Epithelial cell of esophagus (primary cell): ENCODE measurements at places on chromosomes 1 and 21.

GRCh38 chr21:32203877-32204480 is 74.9 kb downstream of the MIS18A start:
- no peak for DNase-seq

GRCh38 chr21:43365611-43366426 is 61.1 kb downstream of the SIK1 start:
- no peak for DNase-seq

- peak; percentile 56 for DNase-seq
Observed at GRCh38 chr1:156480411-156481192, 20.0 kb downstream of the MEF2D start.

- DNase-seq: no peak
Observed at GRCh38 chr21:42543106-42543847, 29.6 kb downstream of the SLC37A1 start.

DNA sequence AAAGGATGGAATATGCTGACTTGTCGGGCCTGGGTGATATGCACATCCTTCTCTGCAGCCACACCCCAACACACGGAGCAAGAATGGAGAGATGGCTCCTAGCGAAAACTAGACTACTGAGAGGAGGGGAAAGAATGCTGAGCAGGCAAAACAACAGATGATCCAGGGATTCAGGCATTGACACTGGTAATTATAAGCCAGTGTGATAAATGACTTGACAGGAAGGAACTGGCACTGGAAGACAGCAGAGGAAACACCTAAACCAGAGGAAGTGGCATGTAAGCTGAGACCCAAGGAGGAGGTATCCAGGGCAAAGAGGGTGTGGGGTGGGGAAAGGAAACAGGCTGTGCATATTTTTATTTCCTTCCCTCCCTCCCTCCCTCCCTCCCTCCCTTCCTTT is 31.7 kb upstream of the KHDRBS1 start:
- DNase-seq: no peak

GRCh38 chr1:192839162-192840066 is 30.6 kb downstream of the RGS2 start:
- DNase-seq: no peak

GRCh38 chr1:67973051-67973450 is 77.4 kb downstream of the DIRAS3 start:
- DNase-seq: no peak

DNA sequence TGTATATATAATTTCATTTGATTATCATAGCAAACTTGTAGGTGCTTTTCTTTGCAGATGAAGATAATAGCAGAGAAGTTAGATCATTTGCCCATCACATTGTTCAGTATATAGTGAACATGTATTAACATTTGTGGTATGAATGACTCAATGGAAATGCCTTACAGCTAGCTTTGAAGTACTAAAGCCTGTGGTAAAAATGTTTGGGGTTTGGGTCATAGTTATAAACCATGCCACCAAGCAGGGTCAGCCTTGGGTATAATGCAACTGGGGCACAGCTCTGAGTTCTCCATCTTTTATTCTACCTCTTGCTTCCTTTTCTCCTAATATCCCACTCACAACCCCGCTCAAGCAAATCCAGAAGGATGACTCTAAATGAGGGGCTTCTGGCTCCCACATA is 141.6 kb downstream of the KCNT2 start:
- peak; percentile 87 for DNase-seq

- DNase-seq: no peak
Observed at GRCh38 chr1:155261493-155261851, 688 bp downstream of the SCAMP3 start.

DNA sequence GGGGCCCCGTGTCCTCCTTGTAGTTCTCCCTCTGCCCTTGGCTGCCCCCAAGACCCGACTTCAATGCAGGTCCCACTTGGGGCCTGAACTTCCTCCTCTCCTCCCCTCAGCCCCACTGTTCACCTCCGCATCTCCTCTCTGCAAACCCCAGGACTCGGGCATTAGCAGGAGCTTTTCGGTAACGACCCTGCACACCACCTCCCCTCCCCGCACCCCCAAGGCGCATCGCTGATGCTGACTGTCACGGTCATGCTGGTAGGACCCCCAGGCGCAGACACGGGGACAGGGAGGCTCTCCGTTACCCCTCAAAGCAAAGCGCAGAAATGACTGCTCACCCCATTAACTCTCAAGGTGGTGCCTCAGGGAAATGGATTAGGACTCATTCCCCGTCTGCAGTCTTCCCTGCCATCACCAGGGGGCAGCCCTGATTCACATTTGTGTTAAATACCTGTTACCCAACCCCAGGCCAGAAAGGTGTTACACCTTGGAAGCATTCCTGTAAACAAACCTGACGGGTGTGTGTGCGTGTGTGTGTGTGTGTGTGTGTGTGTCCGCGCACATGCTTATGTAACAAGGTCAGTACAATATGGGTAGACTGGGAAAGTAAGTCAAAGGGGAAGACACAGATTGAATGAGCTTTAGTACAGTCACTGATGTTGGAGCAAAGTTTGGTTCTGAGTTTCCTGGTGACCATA is 6.4 kb upstream of the GUCA2B start:
- peak; percentile 91 for DNase-seq

DNA sequence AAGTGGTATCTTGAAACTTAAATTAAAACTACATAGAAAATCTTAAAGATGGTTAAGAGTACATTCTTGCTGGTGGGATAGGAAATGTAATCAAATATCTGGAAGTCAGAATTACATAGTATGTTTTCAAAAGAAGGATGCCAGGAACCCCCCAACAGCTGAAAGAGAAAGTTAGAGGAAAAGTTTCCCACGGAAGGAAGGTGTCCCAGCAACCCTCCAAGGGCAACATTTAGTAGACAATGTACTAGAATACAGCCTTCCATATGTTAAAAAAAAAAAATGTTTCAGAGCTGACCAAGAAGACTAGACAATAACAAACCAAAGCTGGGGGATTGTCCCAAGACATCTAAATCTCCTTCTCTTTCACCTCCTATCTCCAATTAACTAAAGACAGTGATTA is 2.2 kb downstream of the DEDD start:
- DNase-seq: no peak

GRCh38 chr21:34986561-34987500 is 62.3 kb downstream of the RUNX1 start:
- DNase-seq: peak; percentile 40

DNA sequence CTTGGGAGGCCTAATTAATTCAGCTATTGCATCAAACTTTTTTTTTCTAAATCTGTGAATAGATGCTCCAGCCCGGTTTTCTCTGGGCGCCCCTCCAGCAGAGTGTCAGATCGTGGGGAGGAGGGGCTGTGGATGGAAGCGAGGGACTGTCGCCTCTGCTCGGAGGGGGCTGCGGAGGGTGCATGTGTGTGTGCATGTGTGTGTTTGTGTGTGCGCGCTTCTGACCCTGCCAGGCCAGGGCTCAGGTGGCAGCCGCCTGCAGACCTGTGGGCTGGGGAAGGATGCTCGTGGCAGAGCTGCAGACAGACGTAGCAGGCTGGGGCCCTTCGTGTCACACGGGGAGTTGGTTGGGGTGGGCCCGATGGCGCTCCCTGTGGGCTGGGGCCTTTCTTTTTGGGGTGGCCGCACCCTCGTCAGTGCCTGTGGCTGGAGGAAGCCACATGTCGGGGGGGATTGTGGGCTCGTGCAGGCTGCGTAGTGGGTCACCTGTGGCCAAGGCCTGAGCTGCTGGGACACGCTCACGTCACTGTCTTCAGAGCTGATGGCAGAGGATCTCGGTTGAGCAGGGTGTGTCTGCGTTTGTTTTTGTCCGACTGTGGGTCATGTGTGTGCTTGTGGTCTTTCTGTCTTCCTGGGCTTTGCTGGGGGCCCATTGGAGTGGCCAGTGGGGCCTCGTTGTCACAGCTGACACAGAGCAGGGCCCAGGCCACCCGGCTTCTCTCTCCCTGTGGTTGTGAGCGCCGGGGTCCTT is 2.8 kb downstream of the SKI start:
- no peak for DNase-seq

GRCh38 chr1:203968761-203969160 is 104.2 kb upstream of the SOX13 start:
- DNase-seq: no peak

DNA sequence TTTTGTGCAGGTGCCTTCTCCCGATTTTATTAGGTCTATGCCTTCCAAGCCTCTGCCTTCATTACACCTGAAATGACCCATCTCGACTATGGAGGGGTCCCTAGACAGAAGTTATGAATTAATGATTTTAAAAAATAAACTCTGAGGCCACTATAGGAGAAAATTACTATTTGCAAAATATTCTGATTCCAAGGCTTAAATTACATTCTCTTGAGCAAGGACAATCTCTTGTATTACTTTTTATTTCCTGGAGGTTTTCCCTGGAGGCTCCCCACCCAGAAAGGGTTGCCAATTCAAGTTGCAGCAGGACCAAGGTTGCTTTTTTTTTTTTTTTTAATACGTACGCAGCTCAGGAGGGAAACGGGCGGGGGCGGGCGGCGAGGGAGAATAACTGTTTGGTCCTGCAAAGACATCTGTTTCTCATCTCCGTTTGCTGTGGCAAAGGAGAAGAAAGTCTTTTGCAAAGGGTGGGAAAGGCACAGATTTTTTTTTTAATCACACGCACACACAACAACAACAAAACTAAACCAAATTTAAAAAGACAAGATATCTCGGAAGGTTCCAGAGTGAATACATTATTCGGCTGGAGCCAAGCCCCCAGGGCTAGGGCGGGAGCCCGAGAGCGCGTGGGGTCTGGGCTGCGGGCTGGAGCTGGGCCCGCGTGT is 618 bp upstream of the SERTAD4 start:
- DNase-seq: peak; percentile 80

DNA sequence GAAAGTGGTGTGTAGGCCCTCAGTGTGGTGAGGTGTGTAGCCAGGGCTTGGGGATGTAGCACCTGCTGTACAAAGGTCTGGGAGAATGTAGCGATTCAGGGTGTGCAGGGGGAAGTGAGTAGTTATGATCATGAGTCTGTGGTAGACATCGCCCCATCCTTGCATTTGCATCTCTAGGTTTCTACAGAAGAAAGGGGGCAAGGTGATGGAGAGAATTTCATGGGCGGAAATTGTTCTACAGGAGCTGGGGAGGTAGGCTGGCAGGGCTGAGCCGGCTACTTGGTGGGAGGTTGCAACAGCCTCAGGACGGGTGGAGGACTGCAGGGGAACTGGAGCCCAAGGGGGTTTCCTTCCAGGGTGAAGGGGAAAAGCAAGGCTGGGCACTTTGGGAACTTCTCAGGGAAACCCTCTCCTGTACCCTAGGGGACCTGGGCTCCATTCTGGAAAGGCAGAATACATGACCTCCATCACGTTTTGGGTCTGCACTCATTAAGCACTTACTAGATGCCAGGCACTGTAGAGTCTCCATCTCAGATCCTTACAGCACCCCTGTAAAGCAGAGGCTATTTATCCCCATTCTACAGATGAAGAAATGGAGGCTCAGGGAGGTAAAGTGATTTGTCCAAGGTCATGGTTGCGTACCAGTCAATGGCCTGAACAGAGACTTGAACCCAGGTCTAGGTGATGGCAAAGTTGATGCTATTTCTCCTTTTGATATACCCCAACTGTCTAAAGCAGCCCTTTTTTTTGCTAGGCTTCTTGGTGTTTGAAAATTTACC is 14.5 kb upstream of the TNFRSF1B start:
- no peak for DNase-seq

GRCh38 chr1:225559902-225560301 is 93.0 kb downstream of the ENAH start:
- DNase-seq: no peak

DNA sequence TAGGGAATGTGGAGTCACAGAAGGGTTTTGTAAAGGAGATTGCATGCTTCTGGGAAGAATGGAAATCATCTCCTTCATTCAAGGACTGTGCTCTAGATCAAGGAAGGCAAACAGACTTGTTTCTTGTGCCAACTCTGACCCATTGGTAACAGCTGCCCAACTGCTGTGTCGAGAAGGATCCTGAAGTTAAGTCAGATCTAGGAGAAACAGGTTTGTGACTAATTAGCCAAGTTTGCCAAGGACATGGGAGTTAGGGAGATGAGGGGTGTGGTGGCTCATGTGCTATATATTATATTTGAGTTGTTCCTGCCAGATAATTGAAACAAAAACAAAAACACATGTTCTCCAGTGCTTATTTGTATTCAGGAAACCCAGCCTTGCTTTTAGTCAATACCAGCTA is 251.2 kb upstream of the USP24 start:
- DNase-seq: peak; percentile 88

DNA sequence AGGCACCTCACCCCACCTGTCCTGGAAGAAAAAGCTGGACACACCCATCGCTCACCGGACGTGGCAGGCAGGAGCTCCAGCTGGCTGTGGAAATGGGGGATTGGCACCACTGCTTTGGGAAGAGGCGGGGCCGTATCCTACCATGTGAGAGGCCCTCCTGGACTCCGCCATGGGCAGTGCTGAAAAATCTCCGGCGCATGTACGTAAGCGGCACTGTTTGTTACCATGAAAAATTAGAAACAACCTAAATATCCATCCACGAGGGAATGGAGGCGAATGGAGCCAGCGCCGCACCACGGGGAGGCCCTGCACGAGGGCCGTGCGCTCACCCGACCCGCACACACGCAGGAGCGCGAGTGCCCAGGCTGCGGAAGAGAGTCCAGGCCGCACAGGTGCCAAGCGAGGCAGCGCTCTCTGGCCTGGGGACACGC is 3.1 kb downstream of the KRTAP10-8 start:
- no peak for DNase-seq

DNA sequence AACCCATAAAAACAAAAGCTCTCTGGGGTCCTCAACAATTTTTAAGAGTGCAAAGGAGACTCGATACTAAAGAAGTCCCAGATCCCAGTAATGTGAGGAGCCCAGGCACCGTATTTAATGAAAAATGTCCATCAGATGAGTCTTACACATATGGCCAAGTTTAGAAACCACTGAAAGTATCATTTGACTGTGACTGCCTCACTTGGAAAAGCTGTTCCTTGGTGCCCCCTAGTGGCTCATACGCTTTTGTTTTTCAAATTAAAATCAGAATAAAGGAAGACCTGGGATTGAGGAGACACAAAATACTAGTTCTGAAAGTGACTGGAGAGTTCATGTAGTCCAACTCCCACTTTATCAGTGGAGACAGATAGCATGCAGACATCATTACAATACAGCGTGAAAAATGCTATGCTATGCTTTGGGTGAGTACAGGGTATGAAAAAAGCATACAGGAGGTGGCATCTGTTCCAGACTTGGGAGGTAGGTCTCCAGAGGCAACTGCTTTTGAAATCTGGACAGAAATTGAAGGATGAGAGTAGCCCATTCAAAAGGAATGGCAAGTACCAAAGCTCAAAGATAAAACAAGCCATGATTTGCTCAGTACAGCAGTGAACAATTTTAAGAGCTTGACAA is 33.8 kb downstream of the GDAP2 start:
- peak; percentile 82 for DNase-seq
